ENCODE measurements at places on chromosomes 4 and X.
A peak's percentile ranks its signal among the peaks of the same experiment; 100 is the strongest.

DNA sequence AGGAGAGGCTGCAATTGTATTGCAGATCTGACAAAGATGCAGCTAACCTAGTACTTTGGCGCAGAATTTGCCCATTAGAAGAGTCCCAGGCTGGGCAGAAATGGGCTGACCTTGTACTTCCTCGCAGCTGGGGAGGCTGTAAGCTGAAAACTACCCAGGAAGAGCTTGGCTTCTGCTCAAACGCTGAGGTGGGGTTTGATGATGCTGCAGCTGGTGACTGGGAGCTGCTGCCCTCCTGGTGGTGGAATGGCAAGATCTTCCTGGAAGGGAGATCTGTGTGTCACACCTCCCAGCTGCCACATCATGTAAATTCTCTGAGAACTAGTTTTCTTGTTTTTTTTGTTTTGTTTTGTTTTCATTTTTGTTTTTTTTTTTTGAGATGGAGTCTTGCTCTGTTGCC, 17.4 kb downstream of the CCNG2 start:
- no peak for DNase-seq

DNA sequence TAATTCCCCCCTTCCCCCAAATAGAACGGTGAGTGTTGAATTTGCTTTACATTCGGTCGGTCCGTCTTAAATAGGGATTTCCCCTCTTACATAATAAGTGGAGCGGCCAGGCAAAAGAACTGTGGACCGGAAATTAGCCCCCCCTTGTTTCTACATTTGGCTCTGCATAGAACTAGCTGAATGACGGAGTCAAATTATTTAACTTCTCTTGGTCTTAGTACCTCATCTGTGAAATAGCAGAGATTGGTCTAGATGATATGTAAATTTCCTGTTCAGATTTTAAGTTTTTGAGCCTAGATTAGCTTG, 1.3 kb downstream of the SPATA18 start:
- DNase-seq, result no peak

DNA sequence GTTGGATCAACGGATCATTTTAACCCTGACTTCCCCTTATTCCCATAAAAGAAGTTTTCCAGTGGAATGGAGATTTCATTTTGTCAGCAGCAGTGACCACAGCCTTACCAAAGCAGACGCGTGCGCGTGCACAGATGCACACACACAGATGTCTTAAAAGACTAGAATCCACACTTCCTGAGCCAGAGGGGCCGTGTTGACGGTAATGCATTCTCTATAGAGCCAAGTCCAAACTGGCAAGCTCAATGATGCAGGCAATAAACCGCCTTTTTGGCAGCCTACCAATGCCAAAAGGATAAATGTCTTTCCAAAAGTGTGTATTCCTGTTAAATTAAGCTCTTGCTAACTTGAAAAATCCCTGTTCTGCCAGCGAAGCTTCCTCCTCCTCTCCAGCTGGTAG, 18.8 kb upstream of the CLDN34 start:
- DNase-seq, result no peak

- DNase-seq, result no peak
These were observed 17.4 kb downstream of the BCAP31 start for GRCh38 chrX:153706799-153707198.

GRCh38 chr4:15989424-15989823, 26.4 kb upstream of the FGFBP2 start:
- DNase-seq, result no peak

DNA sequence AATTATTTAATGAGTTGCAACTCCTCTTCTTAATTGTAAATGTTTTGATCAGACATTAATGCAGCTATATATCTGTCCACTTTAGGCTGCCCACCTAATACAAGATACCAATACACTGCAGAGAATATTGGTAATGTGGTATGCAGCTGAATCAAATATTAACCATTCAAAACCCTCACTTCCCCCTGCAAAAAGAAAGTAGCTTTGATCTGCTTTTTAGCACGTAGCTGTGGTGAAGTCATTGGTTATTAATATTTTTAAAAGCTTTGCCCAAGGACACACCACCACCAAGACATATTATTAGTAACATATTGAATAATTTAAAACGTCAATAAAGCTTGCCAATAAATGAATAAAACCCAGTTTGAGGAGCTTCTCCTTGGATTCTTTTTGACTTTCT, 28.6 kb upstream of the CYP2U1 start:
- no peak for DNase-seq

- DNase-seq, result peak; percentile 4
These were observed 30.3 kb downstream of the STPG2 start for GRCh38 chr4:98113012-98113411.

GRCh38 chrX:68431836-68432235, 1.5 kb downstream of the OPHN1 start:
- DNase-seq, result no peak

DNA sequence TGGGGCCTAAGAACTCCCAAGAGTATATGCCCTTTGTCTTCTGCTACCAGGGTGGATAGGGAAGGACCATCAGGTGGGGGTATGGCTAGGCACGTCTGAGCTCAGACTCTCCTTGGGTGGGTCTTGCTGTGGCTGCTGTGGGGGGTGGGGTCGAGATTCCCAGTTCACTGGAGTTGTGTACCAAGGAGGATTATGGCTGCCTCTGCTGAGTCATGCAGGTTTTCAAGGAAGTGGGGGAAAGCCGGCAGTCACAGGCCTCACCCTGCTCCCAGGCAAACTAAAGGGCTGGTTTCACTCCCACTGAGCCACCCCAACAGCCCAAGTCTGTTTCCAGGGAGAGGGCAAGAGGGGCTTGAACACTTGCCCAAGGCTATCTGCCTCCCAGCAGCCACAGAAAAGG, 249.7 kb downstream of the NR3C2 start:
- DNase-seq, result no peak

- no peak for DNase-seq
These were observed 3.3 kb downstream of the NKX6-1 start for GRCh38 chr4:84495794-84496261.

GRCh38 chr4:145907812-145908211, 30.8 kb downstream of the ZNF827 start:
- DNase-seq, result no peak

DNA sequence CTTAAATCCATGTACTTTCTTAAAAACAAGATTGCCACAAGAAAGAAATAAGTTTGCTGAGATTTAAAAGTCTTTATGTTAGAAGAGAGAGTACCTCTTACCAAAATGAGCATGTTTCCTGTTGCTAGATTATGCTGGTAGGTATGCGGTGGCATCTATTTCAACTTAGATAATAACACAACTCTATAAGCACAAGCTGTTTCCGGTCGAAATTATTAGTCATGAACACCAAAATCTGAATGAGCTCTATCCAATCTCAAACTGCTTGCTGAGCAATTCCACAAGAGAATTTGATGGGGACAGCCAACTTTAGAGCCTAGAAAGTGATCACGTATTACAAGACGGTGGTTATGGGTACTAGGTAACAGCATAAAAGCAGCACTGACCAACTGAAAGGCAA, 49.3 kb downstream of the CBR4 start:
- DNase-seq, result no peak

DNA sequence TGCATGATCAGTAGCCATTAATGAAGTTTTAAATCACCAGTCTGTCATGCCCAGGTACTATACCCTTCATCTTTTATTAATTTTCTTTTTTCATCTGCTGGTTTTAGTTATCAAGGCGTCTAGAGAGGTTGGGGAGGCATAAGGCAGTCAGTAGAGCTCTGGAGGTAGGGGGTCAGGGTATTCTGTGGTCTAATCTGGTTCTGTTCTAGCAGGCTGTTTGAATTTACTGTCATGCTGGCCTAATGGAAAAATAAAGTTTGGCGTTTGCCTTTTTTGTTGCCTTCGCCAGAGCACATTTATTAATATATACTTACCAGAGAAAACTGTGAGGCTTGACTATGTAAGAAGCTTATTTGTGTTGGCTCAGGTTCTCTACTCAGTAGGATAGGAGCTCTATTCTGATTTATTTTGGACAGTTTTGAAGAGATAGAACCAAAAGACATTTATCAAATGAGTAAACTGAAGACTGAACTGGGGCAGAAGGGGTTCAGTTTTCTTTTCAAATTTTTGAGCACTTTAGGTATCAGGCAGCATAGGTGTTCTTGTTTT, 46.9 kb downstream of the TMEM131L start:
- DNase-seq, result no peak

DNA sequence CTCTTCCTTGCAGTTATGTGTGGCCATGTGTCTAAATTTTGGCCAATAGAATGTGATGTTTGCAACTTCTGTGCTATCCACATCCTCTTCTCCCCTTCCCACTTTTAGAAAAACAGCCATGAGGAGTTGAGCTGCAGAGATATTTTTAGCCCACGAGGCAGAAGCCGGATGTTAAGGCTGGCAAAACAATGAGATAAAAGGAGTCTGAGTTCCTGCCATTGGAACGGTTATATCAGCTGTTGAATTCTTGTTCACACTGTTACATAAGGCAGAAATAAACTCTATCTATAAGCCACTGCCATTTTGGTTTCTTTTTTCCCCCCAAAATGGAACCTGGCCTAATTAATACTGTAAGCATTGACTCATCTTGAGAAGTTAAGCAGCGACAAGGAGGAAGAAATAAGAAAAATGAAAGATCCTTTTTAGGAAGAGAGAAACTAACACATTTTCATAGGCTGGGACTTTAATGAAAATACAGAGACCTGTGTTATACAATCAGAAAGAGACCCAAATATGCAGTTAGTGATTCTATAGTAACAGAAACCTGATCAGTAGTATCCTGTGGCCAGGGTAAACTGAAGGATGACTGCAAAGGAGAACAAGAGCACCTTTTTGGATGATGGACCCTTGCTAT, 200.5 kb downstream of the INPP4B start:
- DNase-seq, result no peak

DNA sequence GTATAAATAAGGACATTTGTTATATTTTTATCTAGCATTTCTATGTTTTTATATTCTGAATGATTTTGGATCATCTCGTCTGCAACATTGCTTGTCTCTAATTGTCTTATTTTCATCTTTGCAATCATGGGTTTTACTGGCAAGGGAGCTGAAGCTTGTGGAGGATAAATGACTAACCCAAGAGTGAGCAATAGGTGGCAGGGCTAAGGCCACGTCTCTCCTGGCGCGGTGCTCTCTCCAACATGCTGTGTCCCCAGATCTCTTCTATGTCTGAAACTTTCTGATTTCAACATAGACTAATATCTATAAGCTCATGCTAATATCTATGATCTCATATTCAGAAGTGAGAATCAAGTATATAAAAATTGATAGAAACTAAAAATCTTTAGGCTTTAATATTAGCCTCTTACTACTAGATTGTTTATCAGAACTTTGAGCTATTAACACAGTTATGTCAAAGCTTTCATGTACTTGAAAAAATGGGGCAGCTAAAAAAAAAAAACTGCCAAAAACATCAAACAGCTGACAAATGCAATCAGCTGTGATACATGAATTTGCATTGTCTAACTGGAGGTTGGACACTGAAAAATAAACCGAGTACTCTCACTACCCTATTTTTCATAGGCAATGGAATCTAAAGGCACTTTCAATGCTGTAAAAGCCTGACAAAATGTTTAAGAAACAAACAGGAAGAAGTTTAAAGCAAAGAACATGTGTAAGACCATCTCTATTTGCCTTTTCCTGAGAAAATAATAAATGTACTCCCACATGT, 169.2 kb downstream of the TMA16 start:
- no peak for DNase-seq

GRCh38 chr4:186684889-186685309, 38.8 kb downstream of the FAT1 start:
- DNase-seq, result no peak

DNA sequence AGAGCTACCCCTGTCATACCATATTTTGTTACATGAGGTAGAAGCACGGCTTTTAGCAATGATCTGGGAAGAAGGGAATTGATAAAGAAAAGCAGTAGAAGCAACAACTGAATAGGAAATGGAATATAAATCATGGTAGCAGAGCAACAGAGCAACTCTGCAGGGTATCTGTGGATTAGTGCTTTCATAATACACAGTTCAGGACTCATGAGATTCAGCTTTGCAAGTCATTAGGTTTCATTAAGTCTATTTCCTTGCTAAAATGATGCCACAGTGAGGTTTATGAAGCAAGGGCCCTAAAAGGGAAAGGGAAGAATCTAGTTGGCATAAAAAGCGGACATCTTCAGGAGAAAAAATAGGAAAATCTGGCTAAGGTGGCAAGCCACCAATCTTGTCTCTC, 45.6 kb upstream of the GRPR start:
- no peak for DNase-seq

GRCh38 chr4:14151101-14151500, 523.6 kb upstream of the BOD1L1 start:
- no peak for DNase-seq

DNA sequence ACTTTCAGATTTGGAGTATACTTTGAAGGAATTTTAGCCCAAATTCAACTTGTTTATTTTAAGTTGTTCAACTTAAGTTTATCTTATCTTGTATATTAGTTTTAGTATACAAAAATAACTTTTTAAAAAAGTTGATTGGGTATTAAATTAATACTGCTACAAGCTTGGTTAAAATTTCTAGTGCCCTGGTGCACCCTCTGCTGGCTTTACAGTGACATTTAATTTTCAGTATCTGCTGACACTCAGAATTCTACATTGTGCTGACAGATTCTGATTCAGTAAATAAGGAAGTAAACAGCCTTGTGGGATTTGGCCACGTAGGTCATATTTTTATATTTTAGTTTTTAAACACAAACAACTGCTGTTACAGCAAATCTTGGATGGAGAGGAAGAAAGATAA, 2.9 kb downstream of the EDA start:
- DNase-seq, result peak; percentile 1

DNA sequence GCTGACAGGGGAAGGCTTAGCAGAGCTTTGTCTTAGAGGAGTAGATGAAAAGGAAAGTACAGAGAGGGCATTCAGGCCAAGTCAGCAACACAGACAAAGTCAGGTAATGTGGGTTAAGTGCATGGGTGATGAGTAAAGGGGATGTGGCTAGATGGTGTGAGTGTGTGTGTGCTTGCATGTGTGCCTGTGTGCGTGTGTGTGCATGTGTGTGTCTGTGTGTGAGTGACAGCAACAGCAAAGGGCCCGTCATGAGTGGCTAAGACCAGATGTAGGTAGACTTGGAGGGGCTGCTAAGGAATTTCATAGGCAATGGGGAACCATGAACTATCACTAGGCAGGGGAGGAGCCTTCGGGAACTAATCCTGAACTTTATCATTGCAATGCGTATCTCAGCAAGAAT, 2.2 kb upstream of the GPR78 start:
- DNase-seq, result no peak

- no peak for DNase-seq
These were observed 63.5 kb upstream of the ARHGAP36 start for GRCh38 chrX:130994671-130995070.

DNA sequence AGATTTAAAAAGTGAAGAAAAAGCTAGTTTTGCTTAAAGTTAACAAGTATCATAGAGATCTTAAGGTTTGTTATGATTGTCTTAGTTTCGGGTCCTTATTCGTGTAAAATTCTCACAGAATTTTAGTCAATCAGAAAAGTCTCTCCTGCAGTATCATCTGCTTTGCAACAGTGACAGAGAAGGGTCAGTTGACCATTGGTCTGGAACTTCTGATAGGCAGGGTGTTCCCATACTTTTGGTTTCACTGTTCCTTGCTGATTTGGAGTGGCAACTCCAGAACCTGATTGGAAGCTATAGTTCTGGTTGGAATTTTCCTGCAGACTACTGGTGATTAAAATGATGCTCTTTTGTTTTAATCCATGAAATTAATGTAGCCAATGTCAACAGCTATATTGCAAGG, 1.8 kb downstream of the IL15 start:
- DNase-seq, result no peak

GRCh38 chrX:13076176-13076961, 31.9 kb upstream of the FAM9C start:
- DNase-seq, result no peak

- no peak for DNase-seq
These were observed at the start of gene CCDC160 for GRCh38 chrX:134236626-134237614. Gene CCDC160, plus strand, starts transcription at chrX:134237182. Its CDS starts 7,619 bp downstream, at chrX:134244801.
